RCC 7860 (cell line): ENCODE measurements at places on chromosomes 1 and 21.
A peak's percentile ranks its signal among the peaks of the same experiment; 100 is the strongest.

DNA sequence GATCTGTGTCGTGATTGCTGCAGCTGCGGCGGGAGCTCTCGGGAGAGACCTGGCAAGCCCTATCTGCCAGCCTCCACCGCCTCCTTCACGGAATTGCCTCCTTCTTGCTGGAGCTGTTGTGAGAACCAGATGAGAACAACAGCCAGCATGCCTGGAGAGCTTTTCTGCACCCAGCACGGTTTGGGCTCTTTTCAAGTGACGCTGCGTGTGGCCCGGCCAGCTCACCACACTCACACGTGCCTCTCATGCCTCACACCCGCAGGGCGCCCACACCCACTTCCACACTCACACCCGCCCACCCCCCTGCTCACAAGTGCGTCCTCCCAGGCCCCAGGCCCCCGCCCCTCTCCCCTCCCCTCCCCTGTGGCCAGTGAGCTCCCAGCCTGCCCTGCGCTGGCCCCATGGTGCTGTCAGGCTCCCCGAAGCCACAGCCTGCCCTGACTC lies 135.7 kb upstream of the RUNX3 start:
- no peak for DNase-seq

DNA sequence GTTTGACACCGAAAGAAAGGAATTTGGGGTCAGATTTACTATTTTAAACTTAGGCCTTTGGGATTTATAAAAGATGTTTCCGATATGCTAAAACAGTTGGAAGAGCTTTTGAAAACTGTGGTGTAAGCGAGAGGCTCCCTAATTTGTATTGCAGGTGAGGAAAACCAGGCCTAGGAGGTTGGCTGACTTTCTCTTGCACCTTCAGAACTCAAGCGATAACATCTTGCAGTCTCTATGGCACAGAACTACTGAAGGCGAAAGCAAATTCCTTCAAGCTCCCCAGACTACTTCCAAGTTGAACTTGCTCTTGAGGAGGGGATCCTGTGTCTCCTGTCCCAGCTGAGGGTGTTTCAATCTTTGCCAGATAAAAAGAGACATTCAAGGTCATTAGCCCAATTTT lies 685.7 kb downstream of the ADGRL2 start:
- DNase-seq = no peak

- DNase-seq = no peak
Measured at GRCh38 chr1:226686440-226687425, 52.3 kb downstream of the ITPKB start.

DNA sequence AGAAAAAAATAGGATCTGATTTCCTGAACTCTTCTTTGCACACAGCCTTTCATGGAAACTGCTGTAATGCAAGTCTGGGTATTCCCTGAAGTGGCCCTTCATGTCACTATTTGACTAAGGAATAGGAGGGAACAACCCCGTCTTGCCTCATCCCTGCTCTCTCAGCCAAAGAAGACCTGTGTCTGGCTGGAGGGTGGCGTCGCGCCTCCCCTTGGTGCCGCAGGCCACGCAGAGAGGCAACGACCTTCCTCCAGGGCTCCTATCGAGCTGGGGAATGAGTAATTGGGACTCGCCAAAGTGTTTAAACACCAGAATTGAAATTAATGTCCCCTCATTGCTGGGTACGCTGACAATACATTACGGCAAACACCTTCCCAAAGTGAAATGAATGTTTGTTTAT lies 129.8 kb downstream of the PBX1 start:
- no peak for DNase-seq

DNA sequence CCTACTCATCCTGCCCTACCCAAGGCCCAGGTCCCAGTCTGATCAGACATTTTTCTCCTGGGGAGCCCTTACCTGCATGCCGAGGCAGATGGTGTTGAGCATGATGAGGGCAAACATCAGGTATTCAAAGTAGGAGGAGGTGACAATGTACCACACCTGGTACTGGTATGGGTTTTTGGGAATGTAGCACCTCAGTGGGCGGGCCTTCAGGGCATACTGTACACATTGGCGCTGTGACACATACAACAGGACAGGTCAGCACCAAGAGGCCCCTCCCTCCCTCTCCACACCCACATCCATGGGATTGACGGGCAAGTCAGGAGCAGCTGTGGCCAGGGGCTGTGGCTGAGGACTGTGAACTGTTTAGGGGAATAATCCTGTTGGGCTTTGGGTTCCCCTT lies 37.1 kb upstream of the KIF21B start:
- no peak for DNase-seq

DNA sequence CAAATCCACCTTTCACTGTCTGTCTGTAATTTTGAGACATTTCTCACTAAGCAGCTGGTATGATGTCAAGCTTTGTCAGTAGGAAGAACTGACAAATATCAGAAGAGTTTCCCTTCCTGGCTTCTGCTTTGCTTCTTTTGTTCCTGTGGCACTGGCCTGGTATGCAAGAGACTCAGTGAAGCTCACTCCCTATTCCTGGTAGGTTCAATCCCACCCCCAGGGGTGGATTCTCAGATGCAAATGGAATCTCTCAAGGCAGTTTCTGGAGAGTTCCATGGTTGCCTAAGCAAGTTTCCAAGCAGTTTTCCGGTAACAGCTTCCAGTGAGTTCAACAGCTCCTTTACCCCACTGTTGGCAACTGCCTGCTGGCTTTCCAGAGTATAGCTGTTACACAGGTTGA lies 683.4 kb downstream of the PTPRC start:
- no peak for DNase-seq

DNA sequence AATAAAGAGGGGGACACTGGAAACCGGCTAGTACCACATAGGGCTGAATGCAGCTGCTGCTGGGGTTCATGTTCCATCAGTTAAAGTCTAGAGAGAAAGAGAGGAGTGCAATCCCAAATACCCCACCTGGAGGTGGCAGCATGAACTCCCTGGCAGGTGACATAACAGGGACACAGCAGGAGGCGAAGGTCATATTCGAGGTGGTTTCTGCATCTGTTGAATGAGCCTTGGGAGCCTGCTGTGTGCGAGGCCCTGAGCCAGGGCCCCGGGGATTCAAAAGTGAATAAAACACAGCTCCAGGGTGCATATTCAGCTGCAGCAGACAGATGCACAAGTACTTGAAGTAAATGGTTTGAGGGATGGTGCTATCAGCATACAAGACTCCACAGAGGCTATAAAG lies 456.8 kb downstream of the SETD4 start:
- DNase-seq = no peak

GRCh38 chr1:44421446-44421884 lies 16.4 kb downstream of the RNF220 start:
- no peak for DNase-seq

DNA sequence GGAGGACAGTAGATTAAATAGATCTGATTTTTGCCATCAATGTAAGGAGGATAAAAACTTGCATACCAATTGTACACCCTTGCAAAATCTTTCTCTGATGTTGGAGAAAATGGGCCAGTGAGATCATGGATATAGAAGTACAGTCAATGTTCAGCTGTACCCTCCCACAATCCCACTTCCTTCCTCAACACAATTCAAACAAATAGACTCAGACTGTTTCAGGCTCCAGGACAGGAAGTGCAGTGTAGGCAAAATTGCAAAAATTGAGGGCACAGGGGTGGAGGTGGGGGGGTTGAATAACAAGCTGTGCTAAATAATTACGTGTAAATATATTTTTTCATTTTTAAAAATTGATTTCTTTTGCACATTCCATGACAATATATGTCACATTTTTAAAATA lies 3.9 kb upstream of the IFI44 start:
- DNase-seq = no peak

GRCh38 chr1:115428676-115429075 lies 90.6 kb upstream of the NGF start:
- DNase-seq = peak; percentile 92

- DNase-seq = no peak
Measured at GRCh38 chr1:194277927-194278326, 1091.5 kb upstream of the B3GALT2 start.

DNA sequence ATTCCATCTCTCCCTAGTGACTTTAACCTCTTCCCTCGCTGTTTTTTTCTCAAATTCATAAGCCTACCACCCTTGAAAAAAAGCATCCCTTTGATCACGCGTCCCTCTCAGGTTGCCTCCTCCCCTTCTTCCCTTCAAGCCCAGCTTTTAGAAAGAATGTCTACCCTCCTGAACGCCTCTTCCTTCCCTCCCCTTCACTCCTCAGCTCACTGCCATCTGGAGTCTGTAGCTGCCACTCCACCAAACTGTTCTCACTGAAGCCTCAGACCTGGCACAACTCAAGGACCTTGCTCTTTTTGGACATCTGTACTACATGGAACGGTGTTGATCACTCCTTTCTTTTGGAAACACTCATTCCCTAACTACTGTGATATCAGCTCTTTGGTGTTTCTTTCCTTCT lies 80.6 kb downstream of the SLC25A24 start:
- DNase-seq = no peak

- no peak for DNase-seq
Measured at GRCh38 chr1:7898962-7899361, 41.7 kb downstream of the TNFRSF9 start.

- no peak for DNase-seq
Measured at GRCh38 chr1:206734499-206735142, 36.0 kb upstream of the IL19 start.

DNA sequence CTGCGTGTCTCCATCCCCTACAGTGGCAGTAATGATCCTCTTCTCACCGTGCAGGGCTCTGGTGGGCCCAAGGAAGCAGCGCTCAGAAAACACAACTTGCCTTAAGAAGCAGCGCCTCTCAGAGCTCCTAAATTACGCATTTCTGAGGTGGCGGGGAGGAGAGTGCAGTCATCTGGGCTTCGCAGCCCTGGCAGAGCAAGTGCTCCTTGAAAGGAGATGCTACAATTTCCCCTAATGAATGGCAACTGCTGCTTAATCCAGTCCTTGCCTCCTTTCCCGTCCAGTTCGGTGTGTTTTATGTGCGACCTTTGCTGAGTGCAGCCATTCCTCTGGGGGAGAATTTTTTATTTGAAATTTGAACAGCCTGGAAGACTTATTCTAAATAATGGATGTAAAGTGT lies 287.3 kb downstream of the PTPRU start:
- DNase-seq = no peak

GRCh38 chr21:18614303-18614702 lies 210.7 kb upstream of the TMPRSS15 start:
- DNase-seq = no peak

DNA sequence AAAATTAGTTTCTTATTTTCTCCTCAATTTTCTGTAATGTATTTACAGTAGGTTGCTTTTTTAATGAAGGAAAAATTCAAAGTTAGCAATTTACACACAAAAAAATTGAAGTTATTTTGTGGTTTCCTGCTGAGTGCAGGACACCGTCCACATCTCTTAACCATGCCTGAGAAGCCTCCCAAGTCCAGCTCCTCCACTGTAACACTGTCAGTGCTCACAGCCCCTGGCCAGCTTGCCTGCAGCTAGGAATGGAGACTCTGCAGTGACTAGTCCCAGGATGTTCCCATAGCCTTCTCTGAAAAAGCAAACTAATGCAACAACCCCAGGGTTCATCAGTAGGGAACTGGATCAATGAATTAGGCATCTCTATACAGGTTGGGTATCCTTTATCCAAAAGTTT lies 3.5 kb downstream of the A3GALT2 start:
- no peak for DNase-seq

GRCh38 chr1:111602974-111603373 lies 16.6 kb upstream of the RAP1A start:
- DNase-seq = no peak
